ENCODE measurements at places on chromosomes 2 and 18. TPM values are rescaled to one million over a fixed set of nuclear protein-coding genes. Genes with fewer than 3 reads are reported as not detected.
A peak's percentile ranks its signal among the peaks of the same experiment; 100 is the strongest.

ARHGAP25 gene
- total RNA-seq: 4.5 TPM

GRCh38 chr2:145199042-145199441 lies 679.1 kb upstream of the ZEB2 start:
- H3K36me3 ChIP-seq: no peaks in the 10 kb centered on the region
- no peaks in the 10 kb centered on the region for H3K27me3 ChIP-seq
- H3K27ac ChIP-seq: no peak overlapping the region
- no peaks in the 10 kb centered on the region for H3K4me1 ChIP-seq
- H3K4me3 ChIP-seq: no peak overlapping the region
- DNase-seq: peak; percentile 24

DNA sequence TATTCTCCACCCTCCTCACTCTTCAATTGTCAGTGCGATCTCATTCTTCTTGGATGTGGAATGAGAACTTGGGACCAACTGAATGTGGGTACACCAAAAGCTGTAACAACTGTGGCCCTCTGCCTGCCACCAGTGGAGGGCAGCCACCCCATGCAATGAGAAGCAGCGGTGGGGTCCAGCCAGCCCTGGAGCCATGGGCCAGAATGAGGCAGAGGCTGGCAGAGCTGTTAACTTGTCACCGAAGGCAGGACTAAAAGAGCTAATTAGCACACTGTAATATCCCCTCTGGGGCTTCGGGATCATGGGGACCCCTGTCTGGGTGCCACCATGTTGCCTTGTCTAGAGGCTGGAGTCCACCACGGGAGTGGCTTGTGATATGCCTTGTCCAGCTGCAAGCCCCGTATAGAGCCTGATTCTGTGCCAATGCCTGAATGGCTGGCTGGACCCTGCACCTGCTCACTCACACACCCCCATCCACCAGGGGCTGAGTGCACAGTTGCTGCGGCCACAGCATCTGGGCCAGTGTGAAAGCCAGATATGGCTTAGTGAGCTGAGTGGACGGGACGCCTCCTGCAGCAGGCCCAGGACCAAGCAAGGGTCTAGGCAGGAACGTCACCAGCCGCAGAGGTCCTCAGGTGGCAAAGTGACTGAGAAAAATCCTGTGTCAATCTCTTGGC lies 680.5 kb downstream of the DSC3 start:
- no peaks in the 10 kb centered on the region for H3K4me1 ChIP-seq
- no peaks in the 10 kb centered on the region for H3K36me3 ChIP-seq
- no peaks in the 10 kb centered on the region for H3K27me3 ChIP-seq
- no peak for DNase-seq

DNA sequence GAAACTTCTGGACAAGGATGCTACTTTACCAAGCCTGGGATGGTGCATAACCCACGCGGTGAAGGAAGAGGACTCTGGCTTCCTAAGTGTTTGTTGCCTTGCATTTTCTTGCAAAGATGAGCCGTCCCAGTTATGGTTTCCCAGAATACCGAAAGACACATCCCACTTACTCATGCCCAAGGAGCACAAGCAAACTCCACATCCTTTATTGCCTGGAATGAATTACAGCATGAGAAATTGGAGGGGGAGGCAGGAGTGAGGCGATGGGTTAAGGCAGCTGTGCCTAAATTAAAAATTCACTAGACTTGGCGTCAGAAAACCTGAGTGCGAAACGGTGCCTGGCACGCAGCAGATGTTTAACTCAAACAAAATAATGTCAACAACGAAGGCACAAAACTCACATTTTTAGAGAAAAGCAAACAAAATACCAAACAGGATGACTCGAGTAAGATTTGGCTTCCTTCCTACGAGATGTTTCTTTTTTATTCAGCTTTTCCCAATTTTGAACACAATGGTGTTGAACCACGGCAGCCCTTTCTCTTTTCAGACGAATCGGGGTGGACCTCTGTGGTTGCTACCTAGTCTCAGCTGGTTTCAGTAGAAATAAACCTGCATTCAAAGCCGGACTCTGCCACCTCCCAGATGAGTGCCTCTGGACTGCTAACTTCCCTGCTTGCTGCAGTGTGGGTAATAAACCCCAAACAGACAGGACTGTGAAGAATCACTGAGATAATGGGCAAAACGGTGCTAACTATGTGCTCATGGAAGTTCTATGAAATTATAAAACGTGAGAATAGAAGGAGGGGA lies 100.3 kb upstream of the NCK2 start:
- H3K4me1 ChIP-seq: peaks cover 10% of the 10 kb centered on the region
- no peaks in the 10 kb centered on the region for H3K36me3 ChIP-seq
- no peak for DNase-seq
- no peak overlapping the region for H3K4me3 ChIP-seq
- H3K27ac ChIP-seq: peak overlapping the region; percentile 34
- H3K27me3 ChIP-seq: no peaks in the 10 kb centered on the region

NFE2L2 gene
- total RNA-seq: 139 TPM

INHBB gene
- 26.0 TPM for total RNA-seq

CYP27C1 gene
- 0.40 TPM for total RNA-seq

DNA sequence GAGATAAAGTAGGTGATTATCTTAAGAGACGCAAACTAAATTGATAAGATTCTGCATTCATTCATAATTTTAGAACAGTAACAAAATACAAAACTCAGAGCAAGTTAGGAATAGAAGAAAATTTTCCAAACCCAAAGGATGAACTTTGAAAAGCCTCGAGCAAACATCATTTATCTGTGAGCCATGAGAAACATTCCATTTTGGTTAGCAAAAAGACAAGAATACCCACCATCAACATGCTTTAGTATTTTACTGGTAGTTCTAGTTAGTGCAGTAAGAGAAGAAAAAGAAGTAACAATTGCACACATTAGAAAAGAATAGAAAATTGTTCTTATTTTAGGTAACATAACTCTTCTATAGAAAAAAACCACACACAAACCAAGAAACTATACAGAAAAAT lies 291.3 kb upstream of the TCF4 start:
- no peak overlapping the region for H3K27ac ChIP-seq
- no peaks in the 10 kb centered on the region for H3K4me1 ChIP-seq
- H3K27me3 ChIP-seq: no peaks in the 10 kb centered on the region

DNA sequence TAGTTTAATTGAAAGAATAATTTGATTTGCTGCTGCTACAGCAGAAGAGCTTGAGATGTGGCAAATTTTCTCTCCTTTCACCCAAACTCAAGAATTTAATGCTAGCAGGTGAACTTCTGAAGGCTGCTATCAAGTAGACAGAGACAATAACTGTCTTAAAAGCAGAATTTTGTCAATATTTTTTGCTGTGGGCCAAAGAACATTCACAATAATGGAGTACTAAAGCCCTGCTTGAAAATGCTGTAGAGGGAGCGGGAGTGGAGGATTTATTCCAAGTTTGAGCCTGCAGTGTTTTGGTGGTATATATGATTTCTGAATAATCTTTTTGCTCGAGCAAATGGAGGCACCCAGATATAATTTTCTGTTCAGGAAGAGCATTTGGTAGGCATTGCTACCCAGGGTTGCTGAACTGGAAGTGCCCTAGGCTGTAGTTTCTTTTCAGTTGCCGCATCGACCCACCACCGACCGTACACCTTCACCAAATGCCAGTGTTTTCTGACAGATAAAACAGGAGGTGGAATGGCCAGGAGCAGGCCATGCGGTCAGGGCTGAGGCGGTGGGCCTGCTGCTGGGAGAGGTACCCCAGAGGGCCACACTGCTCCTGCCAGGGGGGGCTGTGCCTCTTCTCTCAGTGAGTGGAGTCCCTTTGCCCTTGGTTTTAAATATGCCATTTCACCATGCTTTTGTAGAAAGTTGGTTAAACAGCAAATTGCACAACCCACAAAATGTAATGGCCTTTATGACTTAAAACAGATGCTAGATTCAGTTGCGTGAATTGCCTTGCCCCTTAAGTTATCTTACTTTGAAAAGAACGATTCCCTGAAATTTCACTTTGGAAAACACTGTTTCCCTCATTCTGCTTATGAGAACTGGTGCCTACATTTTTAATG lies 36.4 kb downstream of the TSHZ1 start:
- peaks cover 13% of the 10 kb centered on the region for H3K4me1 ChIP-seq
- no peaks in the 10 kb centered on the region for H3K36me3 ChIP-seq
- no peaks in the 10 kb centered on the region for H3K27me3 ChIP-seq
- peak overlapping the region; percentile 72 for H3K27ac ChIP-seq
- no peak for DNase-seq

- DNase-seq: no peak
- no peaks in the 10 kb centered on the region for H3K27me3 ChIP-seq
- no peaks in the 10 kb centered on the region for H3K4me1 ChIP-seq
- H3K36me3 ChIP-seq: no peaks in the 10 kb centered on the region
- H3K27ac ChIP-seq: no peak overlapping the region
- no peak overlapping the region for H3K4me3 ChIP-seq
These were observed 104.5 kb downstream of the GPD2 start for GRCh38 chr2:156540706-156541105.

VWC2L gene
- not detected for total RNA-seq

TMEM169 gene
- total RNA-seq: 1.9 TPM

- no peak for DNase-seq
- no peak overlapping the region for H3K4me3 ChIP-seq
- no peaks in the 10 kb centered on the region for H3K27me3 ChIP-seq
- H3K27ac ChIP-seq: no peak overlapping the region
These were observed 949.8 kb upstream of the LRATD1 start for GRCh38 chr2:13682540-13683272.

DNA sequence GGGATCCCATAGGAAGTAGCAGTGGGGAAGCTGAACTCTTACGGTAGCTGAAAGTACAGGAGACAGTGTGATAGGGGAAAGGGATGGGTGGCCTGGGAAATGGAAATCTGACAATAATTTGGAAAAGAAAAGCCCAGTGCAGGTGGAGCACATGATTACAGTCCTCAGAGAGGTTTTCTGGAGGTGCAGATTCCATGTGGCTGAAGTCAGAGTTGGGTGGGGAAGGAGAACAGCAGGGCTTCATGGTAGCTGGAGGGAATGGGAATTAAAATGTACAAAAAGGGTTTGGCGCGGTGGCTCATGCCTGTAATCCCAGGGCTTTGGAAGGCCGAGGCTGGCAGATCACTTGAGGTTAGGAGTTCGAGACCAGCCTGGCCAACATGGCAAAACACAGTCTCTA lies 12.2 kb downstream of the HRH4 start:
- no peak overlapping the region for H3K27ac ChIP-seq
- H3K36me3 ChIP-seq: no peaks in the 10 kb centered on the region
- H3K4me1 ChIP-seq: no peaks in the 10 kb centered on the region
- no peaks in the 10 kb centered on the region for H3K27me3 ChIP-seq
- no peak overlapping the region for H3K4me3 ChIP-seq

GRCh38 chr2:9385841-9386240 lies 37.5 kb downstream of the ITGB1BP1 start:
- H3K36me3 ChIP-seq: peaks cover 27% of the 10 kb centered on the region
- no peak overlapping the region for H3K4me3 ChIP-seq
- no peaks in the 10 kb centered on the region for H3K4me1 ChIP-seq
- no peak overlapping the region for H3K27ac ChIP-seq
- DNase-seq: peak; percentile 42

AMER3 gene
- not detected for total RNA-seq

FSHR gene
- total RNA-seq: 0.13 TPM

- H3K4me1 ChIP-seq: no peaks in the 10 kb centered on the region
- H3K4me3 ChIP-seq: no peak overlapping the region
- no peaks in the 10 kb centered on the region for H3K36me3 ChIP-seq
- H3K27ac ChIP-seq: no peak overlapping the region
These were observed 27.4 kb upstream of the SLC20A1 start for GRCh38 chr2:112618383-112618782.

DNA sequence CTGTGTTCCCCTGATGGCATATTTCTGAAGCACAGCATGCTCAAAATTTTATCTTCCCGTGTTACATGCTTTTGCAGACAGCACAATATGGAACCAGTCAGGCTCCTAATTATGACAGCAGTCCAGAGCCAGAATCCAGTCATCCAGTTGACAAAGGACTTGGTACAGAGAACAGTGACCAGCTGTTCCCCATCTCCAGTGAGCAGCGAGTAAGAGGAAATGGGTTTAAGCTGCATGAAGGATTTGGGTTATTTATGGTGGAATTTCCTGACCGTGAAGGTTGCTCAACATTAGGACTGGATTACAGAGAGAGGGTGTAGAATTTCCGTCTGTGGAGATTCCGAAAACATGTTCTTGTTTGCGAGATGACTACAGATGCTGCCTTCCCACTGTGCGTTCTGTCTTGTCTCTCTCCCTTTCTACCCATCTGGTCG lies 24.4 kb downstream of the SGPP2 start:
- H3K4me3 ChIP-seq: no peak overlapping the region
- H3K4me1 ChIP-seq: peaks cover 36% of the 10 kb centered on the region
- no peak for DNase-seq
- H3K27ac ChIP-seq: no peak overlapping the region
- no peaks in the 10 kb centered on the region for H3K27me3 ChIP-seq

FAM228A gene
- total RNA-seq: 1.6 TPM

RGPD4 gene
- not detected for total RNA-seq

GRCh38 chr2:4827836-4828235 lies 864.3 kb upstream of the SOX11 start:
- H3K27ac ChIP-seq: no peak overlapping the region
- H3K27me3 ChIP-seq: no peaks in the 10 kb centered on the region
- H3K4me3 ChIP-seq: no peak overlapping the region
- H3K4me1 ChIP-seq: no peaks in the 10 kb centered on the region
- DNase-seq: no peak
- no peaks in the 10 kb centered on the region for H3K36me3 ChIP-seq

GRCh38 chr2:86790134-86790675 lies 508 bp downstream of the CD8A start:
- DNase-seq: peak; percentile 55
- H3K4me3 ChIP-seq: no peak overlapping the region
- H3K27me3 ChIP-seq: peaks cover 5% of the 10 kb centered on the region
- H3K27ac ChIP-seq: no peak overlapping the region

DNA sequence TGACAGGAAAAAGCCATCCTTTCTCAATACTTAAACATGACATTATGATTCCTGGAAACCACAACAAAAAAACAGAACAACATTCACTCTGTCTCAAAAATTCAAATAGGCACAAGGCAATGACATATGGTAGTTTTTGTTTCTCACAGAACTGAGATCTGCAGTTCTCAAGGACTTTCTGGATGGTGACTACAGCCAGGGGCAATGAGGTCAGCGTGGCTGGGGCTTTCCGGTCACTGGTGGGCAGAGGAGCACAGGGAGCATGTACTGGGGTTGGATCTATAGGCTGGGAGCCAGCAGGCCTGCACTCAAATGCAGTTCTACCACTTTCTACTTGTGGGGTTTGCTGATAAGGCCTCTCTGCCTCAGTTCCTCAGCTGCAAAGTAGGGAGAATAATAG lies 72.0 kb downstream of the CTAGE1 start:
- no peak overlapping the region for H3K4me3 ChIP-seq
- DNase-seq: peak; percentile 39
- peak overlapping the region; percentile 83 for H3K27ac ChIP-seq

GRCh38 chr2:97745474-97746174 lies 32.2 kb downstream of the ZAP70 start:
- H3K27me3 ChIP-seq: no peaks in the 10 kb centered on the region
- no peak overlapping the region for H3K27ac ChIP-seq
- no peaks in the 10 kb centered on the region for H3K4me1 ChIP-seq
- H3K36me3 ChIP-seq: no peaks in the 10 kb centered on the region
- no peak overlapping the region for H3K4me3 ChIP-seq

- no peak for DNase-seq
- H3K4me3 ChIP-seq: no peak overlapping the region
These were observed 59.2 kb upstream of the PEX13 start for GRCh38 chr2:60958361-60958760.

Measured in thyroid gland (tissue), 4 donors.